ENCODE measurements at places on chromosomes 7 and 10.

- DNase-seq, result no peak
Measured at GRCh38 chr10:28545967-28546644, 13.2 kb downstream of the WAC start.

DNA sequence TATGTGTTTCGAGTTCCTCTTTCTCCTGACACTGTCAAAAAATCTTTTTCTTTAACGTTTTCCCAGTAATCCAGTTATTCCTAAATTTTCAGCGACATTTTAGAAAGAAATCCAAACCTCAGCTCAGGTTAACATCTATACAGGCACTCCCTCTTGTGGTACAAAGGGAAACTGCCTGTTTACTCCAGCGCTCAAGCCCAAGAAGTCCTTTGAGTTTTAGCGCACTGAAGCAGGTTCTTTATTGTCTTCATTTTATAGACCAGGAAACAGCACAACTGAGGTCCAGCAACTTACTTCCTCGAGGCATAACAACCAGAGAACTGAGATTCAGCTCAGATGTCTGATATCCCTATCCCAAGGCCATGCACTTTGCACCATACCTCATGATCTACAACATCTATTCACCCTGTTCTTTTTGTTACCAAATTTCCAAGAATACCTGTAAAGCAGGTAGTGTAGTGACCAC lies 287.2 kb upstream of the MKLN1 start:
- DNase-seq, result no peak

DNA sequence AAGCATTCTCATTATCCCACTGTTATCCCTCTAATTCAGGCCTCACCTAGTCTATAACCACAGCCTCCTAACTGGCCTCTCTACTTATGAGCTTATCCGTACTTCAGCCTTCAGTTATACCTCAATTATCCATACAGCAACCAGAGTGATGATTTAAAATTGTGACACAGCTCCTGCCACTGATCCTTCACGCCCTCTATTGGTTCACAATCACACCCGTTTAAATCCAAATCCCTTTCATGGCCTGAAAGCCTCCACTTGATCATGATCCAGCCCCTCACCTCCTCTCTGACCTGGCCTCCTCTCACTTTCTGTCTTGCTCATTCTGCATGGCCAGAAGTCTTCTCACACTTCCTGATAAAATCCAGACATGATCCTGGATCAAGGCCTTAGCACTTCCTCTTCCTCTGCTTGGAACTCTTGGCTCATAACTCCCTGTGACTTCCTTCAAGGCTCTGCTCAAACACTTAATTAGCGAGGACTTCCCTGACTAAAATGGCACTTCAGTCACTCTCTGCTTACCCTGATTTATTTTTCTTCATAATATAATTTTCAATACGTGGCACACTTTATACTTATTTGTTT lies 19.0 kb upstream of the TMEM26 start:
- DNase-seq, result no peak

DNA sequence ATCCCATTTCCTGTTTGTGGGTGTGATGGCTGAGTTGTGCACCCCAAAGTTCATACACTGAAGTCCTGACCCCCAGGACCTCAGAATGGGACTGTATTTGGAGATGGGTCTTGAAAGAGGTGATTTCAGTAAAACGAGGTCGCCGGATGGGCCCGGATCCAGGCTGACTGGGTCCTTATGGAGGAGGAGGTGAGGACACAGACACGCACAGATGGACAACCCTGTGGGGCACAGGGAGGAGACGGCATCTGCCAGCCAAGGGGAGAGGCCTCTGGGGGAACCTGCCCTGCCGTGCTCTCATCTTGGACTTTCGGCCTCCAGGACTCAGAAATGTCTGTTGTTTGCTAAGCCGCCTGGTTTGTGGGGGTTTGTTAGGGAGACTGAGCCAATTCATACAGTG lies 61.1 kb downstream of the PTPRN2 start:
- DNase-seq, result no peak

GRCh38 chr7:1466524-1467271 lies 7.4 kb upstream of the MICALL2 start:
- no peak for DNase-seq

DNA sequence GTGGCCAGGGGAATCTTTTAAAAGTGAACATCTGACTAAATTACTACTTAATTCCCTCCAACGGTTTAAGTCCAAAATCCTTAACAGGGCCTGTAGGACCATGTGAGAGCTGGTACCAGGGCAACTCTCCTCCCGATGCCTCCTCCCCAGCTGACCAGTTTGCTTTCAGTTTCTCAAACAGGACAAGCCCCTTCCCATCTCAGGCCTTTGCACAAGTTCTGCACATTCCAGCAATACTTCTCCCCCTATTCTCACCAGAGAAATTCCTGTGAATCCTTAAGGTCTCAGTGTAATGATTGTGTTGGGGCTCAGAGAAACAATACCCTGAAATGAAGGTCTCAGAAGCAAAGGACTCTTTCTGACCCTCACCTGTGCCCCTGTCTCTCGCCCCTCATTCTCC lies 8.0 kb upstream of the CALHM1 start:
- no peak for DNase-seq

GRCh38 chr10:33947544-33947943 lies 613.1 kb upstream of the NRP1 start:
- no peak for DNase-seq

DNA sequence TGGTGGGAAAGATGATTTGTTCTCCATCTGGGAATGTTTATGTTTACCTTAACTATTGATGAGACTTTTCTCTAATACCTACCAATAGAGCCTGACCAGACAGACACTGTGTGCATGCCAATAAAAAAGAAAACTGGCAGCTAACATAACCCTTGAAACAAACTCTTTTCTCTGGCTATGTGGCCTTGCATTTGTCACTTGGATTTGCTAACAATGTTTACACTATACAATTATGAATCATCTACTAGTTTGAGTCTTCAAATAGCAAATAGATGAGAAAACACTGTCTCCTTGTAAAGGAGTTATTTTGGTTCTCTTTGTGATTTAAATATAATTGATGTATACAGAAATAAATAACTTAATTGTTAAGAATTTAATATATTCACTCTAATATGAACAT lies 273.1 kb downstream of the SEMA3D start:
- DNase-seq, result no peak

- DNase-seq, result no peak
Measured at GRCh38 chr7:95141755-95142154, 182.6 kb downstream of the PON1 start.

DNA sequence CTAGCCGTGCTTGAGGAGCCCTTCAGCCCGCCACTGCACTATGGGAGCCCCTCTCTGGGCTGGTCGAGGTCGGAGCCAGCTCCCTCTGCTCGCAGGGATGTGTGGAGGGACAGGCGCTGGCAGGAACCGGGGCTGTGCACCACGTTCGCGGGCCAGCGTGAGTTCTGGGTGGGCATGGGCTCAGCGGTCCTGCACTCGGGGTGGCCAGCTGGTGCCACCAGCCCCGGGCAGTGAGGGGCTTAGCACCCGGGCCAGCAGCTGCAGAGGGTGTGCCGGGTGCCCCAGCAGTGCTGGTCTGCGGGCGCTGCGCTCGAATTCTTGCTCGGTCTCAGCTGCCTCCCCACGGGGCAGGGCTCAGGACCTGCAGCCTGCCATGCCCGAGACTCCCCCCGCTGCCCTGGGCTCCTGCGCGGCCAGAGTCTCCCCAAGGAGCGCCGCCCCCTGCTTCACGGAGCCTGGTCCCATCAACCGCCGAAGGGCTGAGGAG lies 90.8 kb upstream of the NRG3 start:
- no peak for DNase-seq

- DNase-seq, result no peak
Measured at GRCh38 chr10:80443531-80443974, 10.6 kb upstream of the TSPAN14 start.

GRCh38 chr7:81590131-81590530 lies 179.7 kb downstream of the HGF start:
- DNase-seq, result no peak

DNA sequence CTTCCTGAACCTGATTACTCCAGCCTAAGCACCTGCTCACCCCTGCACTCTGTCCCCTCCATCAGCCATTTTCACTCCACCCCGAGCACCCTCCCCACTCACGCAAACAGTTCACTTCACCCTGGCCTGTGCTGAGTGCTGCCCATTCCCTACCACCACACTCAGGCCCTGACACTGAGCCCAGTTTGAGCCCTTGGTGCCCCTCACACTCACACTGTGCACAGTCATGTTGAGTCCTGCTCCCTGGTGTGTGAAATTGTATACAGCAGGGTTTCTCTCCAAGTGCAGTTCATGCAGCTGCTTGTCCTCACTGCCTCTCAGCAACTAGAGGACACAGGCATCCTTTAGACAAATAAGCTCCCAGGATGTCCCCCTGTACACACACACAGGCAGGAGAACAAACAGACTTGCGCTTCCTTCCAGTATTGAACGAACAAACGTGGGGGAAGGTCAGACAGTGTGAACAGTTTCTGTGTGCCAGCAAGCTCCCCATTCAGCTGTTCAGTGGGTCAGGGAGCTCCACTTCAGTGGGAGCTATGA lies 6.8 kb downstream of the MYO1G start:
- no peak for DNase-seq

- no peak for DNase-seq
Measured at GRCh38 chr7:28277364-28277763, 96.8 kb upstream of the JAZF1 start.

DNA sequence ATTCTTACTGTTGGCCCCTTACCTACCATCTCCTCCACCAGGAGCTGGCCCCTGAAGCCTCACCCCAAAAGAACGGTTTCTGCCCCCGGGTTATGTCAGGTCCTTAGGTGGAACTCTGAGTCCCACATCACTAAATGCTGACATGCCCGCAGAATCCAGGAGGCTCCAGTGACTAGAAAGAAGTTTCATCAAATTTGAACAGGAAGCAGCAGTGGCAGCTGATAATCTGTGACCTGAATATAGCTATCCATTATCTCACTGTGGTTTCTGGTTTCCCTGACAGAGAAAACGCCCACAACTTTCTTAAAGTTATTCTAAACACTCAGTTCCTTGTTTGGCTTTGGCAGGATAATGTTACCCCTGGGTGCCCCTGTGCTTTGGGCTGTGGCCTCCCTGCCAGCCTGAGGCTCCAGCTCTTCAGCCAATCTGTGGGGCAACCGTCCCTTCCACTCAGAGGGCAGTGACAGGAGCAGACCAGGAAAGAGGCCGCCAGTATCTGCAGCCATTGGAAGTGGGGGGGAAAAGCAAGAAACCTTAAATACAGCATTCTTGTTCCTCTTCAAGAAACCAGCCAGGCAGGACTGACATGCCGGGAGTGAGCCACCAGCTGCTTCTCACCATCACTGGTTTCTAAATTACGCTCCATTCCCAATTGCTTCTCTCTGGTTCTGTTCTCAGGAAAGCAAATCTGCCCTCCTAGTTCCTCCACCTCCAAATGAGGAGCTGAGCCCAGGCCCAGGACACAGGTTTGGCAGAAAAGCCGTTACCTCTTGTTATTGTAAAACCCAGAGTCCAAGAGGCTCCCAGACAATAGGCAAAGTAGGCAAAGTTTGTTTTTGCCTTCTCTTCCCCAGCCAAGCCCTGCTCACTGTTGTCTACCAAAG lies 41.2 kb upstream of the VCL start:
- no peak for DNase-seq

- no peak for DNase-seq
Measured at GRCh38 chr10:74841265-74841973, 15.0 kb downstream of the KAT6B start.

DNA sequence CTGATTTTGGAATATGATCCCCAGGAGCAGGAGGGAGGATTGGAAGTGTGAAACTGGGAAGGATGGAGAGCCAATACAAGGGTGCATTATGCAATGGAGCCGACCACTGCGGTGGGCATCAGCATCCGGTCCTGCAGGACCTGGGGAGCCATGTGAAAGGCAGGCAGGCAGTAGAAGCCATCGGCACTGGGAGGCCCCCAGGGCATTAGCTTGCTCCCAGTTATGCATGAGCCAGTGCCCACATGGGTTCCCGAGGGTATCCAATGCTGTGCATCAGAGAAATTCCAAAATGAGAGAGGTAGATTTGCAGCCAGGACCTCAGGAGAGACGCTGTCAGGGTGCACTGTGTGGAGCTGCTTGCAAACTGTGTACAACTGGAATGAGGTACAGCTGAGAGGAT lies 8.7 kb upstream of the KCP start:
- DNase-seq, result no peak

DNA sequence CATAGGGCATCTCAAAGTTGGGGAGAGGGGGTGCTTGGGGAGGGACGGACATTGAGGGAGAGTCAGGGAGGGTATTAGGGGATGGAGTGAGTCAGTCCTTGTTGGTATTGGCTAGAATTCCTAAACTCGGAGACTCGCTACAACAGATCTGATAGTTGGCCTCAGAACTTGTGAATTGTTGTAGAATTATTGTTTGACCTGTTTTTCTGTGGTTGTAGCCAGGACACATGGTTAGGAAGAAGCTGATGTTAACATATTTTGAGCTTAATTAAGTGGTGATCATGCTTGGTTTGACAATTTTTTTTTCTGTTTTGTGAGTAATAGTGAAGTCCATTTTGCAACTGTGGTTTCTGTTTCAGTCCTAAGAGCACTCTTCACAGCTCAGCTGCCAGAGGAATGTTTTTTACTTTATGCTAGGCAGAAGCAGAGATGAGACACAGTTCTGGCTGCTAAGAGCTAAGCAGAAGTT lies 1190.3 kb upstream of the C7orf33 start:
- DNase-seq, result no peak

- no peak for DNase-seq
Measured at GRCh38 chr10:32516567-32517495, 70.9 kb downstream of the CCDC7 start.

DNA sequence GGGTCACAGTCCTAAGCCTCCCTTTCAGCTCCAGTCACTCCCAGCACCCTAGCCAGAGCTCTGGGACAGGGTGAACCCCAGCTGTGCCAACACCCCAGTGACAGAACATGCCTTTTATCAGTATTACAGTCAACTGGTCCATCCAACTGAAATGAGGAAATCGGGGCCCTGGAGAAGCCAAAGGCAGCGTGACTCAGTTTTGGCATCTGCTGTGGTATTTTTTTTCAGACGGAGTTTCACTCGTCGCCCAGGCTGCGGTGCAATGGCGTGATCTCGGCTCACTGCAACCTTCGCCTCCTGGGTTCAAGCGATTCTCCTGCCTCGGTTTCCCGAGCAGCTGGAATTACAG lies 3.4 kb upstream of the CLDN15 start:
- no peak for DNase-seq

- DNase-seq, result no peak
Measured at GRCh38 chr10:124116771-124117510, 23.5 kb upstream of the CHST15 start.

- DNase-seq, result no peak
Measured at GRCh38 chr10:68871731-68872342, 29.3 kb upstream of the DDX50 start.

- peak; percentile 32 for DNase-seq
Measured at GRCh38 chr7:35768346-35768745, 32.5 kb upstream of the SEPTIN7 start.

DNA sequence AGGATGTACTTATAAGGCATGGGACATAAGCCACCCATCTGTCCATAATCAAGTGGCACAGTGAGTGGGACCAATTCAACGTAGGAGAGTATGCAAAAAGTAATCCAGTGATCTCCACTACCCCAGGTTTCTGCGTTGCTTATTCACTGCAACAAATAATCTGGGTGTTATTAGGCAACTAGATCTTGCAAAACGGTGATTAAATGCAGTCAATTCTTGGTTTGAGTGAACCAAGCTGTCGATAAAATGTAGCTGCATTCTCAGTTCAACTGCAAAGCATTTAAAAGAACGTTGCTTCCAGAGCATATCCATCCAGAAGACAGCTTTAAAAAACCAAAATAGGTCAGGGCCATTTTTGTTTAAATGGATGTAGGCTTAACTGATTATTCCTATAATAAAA lies 5.0 kb downstream of the LSMEM1 start:
- DNase-seq, result no peak
